ENCODE measurements at places on chromosomes 3 and 15.

DNA sequence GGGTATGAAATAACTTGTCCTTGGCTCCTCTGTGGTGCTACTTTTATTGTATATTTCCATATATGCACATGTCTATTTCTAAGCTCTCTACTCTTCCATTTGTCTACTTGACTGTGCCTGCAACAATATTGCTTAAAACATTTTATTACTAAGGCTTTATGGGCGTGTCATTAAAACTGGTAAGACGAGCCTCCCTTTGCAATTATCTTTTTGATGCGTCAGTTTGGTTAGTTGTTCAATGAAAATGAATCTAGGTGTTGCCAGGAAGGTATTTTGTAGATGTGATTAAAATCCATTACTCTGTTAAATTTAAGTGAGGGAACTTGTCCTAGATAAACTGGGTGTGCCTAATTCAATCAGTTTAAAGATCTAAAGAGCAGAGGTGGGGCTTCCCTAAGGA, 12.9 kb upstream of the TRA2B start:
- no peak for DNase-seq

DNA sequence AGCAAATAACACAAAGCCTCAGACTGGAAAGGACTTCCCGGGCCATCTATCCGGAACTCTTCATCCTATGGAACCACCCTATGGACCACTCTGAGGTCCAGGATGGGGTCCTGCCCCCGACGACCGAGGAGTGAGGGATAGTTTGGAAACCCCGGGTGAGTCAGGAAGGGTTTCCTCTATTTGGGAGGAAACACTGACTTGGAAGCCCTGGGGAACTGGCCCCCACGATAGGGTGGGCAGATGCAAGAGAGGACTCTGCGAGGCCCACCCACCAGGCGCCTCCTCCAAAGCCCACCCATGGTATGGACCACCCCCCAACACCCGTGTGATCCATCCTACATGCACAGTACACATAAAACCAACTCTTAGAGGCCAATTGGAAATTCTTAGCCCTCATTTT, 69.4 kb downstream of the CPN2 start:
- DNase-seq, result no peak

GRCh38 chr15:25775317-25775912, 87.7 kb downstream of the ATP10A start:
- DNase-seq, result no peak

DNA sequence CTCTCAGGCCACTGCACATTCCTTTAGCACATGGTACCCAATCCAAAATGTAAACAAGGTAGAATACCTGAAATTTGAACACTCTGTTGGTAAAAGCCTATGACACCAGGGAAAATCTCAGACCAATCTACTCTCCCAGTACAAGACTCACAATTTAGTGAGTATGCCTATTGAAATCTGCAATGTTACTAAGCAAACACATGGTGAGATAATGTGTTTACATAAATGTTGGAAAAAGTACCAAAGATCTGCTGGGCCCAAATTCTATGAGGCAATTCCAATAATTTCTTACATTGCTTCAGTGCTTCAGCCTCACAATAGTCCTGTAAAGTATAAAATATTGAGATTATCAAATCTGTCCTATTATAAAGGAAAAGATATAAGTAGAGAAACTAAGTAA, 536.1 kb downstream of the PYDC2 start:
- no peak for DNase-seq

DNA sequence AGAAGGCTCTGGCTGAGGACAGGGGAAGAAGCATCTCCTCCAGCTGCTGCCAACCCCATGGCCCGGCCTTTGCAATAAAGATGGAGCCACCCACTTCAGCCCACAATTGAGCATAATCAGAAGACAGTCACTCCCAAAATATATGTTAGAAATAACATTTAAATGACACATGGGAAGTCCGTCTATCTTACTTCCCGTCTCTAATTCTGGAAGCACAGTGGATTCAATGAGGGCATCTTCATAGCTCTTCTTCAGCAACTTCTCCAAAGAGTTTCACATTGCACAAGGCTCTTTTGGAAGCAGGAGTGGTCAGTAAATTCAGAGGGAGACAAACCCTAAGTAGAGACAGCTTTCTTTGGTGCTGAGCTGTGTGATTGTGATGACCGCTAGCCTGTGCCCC, 67.0 kb upstream of the SEC61A1 start:
- DNase-seq, result no peak

- no peak for DNase-seq
Measured at GRCh38 chr3:196327405-196327804, 9.4 kb upstream of the DYNLT2B start.

GRCh38 chr3:184039414-184039813, 7.9 kb downstream of the HTR3D start:
- DNase-seq, result no peak

- no peak for DNase-seq
Measured at GRCh38 chr15:76840830-76841460, 64.2 kb downstream of the SCAPER start.

GRCh38 chr3:194087280-194087679, 48.7 kb upstream of the HES1 start:
- no peak for DNase-seq

GRCh38 chr3:124699051-124699450, 31.2 kb upstream of the UMPS start:
- DNase-seq, result no peak

- no peak for DNase-seq
Measured at GRCh38 chr3:189748046-189748445, 116.9 kb downstream of the TP63 start.

- DNase-seq, result no peak
Measured at GRCh38 chr3:32105291-32106131, 909 bp upstream of the GPD1L start.

DNA sequence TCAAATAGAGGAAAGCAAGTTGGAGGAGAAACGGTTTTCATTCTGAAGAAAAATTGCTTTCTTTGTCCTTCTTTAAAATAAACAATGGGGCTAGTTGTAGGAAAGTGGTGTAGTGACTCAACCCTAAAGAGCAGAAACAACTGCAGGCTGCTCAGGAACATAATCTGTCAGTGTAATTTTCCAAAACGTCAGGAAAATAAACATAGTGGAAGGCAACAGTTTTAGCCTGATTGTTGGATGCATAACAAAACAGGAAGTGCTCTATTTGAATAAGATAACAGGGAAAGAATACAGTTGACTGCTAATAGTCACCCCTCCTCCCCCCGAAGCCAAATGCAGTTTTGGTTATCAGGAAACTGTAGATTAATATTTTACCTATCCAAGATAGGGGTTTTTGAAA, 167.6 kb downstream of the ECT2 start:
- no peak for DNase-seq

DNA sequence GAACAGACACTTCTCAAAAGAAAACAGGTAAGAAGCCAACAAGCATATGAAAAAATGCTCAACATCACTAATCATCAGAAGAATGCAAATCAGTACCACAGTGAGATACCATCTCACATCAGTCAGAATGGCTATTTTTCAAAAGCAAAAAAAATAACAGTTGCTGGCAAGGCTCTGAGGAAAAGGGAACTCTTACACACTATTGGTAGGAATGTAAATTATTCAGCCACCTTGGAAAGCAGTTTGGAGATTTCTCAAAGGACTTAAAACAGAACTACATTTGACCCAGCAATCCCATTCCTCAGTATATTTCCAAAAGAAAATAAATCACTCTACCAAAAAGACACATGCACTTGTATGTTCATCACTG, 95.6 kb downstream of the APBA2 start:
- no peak for DNase-seq

- no peak for DNase-seq
Measured at GRCh38 chr15:77563623-77564156, 69.0 kb downstream of the LINGO1 start.

DNA sequence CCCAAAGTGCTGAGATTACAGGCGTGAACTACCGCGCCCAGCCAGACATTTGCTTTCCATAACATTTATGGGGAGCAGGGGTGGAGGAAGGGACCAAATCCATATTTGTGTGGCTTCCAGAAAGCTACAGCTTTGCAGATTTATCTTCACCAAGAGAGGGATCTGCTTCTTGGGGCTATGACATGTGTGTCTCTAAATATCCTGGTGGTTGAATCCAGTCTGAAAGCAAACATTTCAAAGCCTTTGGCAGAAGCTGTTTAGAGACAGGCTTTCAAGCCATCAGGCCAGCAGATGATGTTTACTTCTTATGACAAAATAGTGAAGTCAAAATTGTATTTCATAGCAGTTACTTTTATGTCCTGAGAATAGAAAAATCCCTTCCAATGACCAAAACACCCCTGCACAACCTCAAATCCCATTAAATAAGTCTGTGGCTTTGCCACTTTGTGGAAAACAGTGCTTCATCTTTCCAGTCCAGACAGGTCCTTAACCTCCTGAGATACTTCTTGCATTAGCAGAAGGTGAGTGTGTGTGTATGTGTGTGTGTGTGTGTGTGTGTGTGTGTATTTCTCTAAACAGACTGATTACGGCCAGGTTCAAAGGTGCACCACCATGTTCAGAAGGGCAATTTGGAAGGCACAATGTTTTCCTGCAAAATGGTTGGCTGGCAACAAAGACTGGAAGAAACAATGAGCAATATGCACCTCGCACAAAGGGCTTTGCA, 191.4 kb upstream of the LRIG1 start:
- DNase-seq, result no peak

DNA sequence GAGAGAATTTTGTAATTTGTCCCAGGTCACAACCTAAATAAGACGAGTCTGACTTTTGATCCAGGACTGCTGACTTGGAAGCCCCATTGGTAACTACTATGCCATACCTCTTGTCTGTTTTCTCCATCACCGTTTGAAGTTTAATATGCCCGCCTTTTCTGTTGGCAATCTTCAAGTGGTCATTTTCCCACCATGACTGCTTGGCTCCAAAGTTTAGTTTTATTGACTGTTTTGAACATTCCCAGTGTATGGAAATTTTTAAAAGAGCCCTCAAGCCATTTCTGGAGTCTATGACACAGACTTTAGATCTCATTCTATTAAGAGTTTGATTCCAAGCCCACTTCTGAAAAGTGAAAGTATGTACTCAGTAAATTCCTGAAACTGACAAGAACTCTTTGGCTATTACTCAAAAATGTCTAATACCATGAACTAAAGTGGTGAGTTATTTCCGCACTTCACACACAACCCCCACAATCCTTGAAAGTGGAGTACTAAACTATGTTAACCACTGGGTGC, 136.7 kb upstream of the ADAMTS9 start:
- DNase-seq, result no peak

DNA sequence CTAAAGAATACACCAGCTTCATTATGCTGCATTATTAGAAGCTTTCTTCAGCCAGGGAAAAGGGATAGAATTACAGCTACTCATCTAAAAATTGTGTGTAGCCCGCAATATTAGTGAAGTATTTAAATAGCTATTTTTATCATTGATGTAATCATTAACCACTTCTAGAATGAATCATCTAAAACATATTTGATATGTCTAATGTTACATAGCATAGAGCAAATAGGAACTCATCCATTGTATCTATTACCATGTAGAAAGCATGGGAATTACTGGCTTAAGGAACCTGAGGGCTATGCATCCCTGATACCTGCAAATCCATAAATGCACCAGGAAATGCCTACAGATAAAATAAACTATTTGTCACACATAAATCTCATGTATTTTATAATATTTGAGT, 54.5 kb upstream of the VGLL3 start:
- DNase-seq, result no peak

DNA sequence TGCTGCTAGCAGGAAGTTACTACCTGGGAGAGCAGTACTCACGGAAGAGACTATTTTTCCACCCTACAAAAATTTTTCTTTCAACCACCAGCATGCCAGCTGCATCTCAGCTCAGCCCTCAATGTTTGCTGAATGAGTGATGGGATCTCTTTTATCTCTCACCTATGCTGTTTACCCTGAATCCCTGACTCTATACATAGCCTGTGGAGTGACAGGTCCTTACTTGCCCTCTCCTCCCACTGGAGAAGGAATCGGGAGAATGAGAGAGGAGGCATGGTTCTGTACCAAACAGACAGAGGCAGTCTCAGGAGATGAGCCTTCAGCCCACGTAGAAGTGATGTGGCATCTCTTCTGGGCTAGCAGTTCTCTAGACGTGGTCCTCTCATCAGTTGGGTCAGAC, 6.7 kb upstream of the DGKG start:
- DNase-seq, result no peak

DNA sequence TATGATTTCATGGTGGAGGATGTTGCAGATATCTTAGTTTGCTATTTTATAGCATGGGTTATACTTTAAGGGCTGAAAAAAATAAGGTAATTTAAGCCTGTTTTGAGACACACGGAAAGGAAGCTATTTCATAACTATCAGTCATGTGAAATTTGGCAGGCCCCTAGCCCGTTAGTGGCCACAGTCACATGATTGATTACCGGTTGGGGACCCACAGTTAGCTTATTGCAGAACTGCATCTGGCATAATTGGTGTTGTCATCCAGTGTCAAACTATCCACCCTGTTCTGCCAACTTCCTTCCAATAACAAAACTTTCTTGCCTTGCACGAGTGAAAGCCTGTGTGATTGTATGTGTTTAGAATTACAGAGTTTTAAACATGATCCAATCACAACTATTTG, 35.2 kb downstream of the FNDC3B start:
- no peak for DNase-seq

GRCh38 chr3:127289706-127290575, 2.1 kb upstream of the PRR20G start:
- DNase-seq, result no peak

- DNase-seq, result no peak
Measured at GRCh38 chr3:52361898-52362297, 45.8 kb downstream of the DNAH1 start.

DNA sequence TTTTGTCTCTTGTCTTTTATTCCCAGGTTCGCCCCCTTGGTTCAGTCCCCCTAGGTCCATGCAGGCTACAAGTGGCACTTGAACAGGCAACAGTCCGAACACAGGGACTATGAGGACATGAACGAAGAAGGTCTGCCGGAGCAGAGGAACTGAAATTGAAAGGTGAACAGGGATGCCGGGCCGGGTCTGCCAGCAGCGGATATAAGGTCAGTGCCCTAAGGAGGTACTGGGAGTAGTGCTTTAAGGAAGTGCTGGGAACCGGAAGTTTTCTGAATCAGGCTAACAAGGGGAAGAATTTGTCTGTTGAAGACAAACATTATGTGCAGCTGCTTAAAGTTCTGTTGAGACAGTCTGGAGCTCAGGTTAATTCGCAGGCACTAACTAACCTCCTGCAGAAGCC, 46.8 kb downstream of the LSM3 start:
- DNase-seq, result no peak

DNA sequence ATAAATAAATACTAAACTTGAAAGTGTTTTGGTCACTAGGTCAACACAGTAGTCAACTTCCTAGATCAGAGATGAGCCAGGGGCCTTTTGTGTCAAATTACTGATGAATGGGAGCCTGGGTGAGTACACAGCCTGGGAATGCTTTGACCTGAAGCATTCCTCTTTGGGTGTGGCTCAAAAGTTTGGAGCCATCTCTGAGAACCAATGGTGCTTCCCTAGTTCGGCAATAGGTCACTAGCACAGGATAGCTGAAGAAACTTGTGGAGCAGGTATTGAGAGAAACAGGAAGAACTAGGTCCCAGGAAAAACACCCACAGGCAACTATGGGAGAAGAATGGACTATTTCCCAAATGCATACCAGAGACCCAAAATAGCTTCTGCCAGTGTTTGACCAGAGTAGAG, 56.6 kb upstream of the PLXND1 start:
- no peak for DNase-seq

GRCh38 chr15:48176957-48177356, 1.1 kb downstream of the MYEF2 start:
- no peak for DNase-seq

GRCh38 chr15:63048776-63049665, 6.5 kb downstream of the TPM1 start:
- DNase-seq, result no peak
